T-helper 17 cell (primary cell): ENCODE measurements at places on chromosomes 5 and 9. TPM values are rescaled to one million over a fixed set of nuclear protein-coding genes. Genes with fewer than 3 reads are reported as not detected.

The SH3RF2 gene
- total RNA-seq = not detected

- DNase-seq = no peak
Measured at GRCh38 chr9:114065304-114065703, 12.8 kb downstream of the AMBP start.

DNA sequence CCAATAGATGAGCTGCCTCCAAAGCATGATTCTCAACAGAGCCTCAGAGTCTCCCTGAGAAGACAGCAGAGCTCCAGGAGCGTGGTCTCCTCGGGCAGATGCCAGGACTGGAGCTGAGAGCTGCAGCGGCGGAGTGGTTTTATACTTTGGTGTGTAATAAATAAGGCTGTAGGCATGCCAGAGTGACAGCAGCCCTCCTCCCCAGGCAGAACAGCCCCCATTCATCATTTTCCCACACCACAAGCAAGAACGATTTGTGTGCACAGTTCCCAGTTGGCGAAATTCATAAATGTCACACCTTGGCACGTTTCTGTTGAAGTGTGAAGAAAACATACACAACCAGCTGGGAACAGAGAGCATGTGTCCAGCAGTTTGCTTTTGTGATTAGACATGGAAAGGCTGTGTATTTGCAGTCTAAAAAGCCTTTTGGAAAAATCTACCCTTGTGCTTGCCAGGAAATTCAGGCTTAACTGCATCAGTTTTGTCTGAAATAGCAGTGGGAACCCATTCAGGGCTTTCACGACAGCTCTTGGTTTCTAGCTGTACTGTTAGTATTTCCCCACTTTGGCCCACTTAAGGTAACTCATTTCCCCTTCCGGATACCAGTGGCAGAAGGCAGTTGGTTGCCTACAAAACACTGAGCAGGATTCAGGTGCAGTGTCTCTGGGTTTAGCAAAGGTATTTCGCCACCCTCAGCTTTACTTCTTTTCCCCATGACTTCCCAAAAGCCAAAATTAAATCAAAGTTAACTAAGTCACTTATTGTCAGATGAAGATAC, at the start of gene C1QTNF3:
Gene C1QTNF3, minus strand, starts transcription at position 115 of the 778 bp plus-strand sequence. Its CDS starts 88 bp downstream, at position 27.
- DNase-seq = no peak

The AQP3 gene
- 206 TPM for total RNA-seq

The SLC34A3 gene
- total RNA-seq = not detected

The HMMR gene
- total RNA-seq = 0.45 TPM

DNA sequence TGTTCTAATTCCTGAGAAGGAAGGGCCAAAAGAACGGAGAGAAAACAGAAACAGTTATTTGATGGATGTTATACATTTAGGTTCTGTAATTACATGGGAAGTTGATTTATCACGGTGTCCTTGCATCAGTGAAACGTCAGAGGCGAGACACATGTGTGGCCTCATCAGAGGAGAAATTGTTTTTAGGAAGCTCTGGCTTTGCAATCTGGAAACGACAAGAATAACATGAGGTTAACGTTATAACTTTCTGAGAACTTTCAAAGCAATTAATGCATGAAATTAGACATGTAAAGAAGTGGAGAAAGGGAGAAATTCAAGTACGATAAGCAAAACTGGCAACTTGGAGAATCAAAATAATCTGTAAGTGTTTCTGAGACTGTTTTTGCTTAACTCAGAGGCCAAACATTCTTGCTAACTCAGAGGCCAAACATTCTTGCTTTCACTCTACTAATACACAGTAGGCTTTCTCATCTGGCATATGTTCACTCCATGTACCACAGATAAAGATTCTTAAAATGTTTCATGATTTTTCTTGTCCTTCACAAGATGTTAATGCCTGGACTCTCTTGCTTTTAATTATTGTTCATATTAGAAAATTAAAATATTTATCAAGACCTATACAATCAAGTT, 933.0 kb downstream of the TLE4 start:
- no peak for DNase-seq

The PCDHB9 gene
- total RNA-seq = 1.0 TPM

DNA sequence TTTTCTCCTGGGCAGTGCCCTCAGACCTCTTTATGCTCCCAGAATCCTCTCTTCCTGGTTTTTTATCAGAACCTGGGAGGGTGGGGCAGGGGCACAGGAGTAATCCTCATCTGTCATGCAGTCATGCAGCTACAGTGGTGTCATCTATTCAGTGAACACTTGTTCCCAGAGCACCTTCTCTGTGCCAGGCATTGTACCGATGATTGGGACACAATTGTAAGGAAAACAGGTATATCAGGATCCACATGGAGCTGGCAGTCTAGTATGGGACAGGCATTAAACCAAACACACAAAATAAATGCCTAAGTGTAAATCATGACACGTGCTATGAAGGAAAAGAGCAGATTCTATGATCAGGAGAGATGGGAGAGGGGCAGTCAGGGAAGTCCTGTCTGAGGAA, 21.5 kb upstream of the IDNK start:
- DNase-seq = no peak

The IFNA13 gene
- total RNA-seq = not detected

- no peak for DNase-seq
Measured at GRCh38 chr5:163503106-163504078, 2.0 kb upstream of the MAT2B start.

DNA sequence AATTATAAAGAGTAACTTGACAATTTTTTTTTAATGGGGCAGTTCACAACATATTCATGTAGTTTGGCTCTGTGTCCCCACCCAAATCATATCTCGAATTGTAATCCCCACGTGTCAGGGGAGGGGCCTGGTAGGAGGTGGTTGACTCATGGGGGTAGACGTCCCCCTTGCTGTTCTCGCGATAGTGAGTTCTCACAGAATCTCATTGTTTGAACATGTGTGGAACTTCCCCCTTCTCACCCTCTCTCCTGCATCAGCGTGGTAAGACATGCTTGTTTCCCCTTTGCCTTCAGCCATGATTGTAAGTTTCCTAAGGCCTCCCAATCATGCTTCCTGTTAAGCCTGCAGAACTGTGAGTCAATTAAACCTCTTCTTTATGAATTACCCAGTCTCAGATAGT, 40.7 kb downstream of the FBXW11 start:
- DNase-seq = no peak

DNA sequence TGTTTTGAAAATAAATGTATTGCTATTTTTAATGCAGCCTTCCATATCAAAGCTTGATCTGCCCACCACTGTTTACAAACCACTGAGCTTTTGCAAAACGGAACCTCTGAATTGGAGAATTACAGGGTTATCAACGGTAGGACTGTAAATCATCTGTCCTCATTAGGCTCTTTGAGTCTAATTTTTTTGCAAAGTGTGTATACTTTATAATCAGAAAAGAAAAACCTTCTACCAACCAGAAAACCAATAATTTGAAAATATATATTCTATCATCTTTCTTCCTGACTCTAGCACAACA, 6.8 kb upstream of the SLC2A8 start:
- DNase-seq = no peak

- DNase-seq = no peak
Measured at GRCh38 chr9:93037476-93037971, 21.0 kb upstream of the SUSD3 start.
